CD4-positive, alpha-beta T cell treated with Interleukin-17A for 4 hours (primary cell): ENCODE measurements at places on chromosomes 11 and 22.
A peak's percentile ranks its signal among the peaks of the same experiment; 100 is the strongest.

DNA sequence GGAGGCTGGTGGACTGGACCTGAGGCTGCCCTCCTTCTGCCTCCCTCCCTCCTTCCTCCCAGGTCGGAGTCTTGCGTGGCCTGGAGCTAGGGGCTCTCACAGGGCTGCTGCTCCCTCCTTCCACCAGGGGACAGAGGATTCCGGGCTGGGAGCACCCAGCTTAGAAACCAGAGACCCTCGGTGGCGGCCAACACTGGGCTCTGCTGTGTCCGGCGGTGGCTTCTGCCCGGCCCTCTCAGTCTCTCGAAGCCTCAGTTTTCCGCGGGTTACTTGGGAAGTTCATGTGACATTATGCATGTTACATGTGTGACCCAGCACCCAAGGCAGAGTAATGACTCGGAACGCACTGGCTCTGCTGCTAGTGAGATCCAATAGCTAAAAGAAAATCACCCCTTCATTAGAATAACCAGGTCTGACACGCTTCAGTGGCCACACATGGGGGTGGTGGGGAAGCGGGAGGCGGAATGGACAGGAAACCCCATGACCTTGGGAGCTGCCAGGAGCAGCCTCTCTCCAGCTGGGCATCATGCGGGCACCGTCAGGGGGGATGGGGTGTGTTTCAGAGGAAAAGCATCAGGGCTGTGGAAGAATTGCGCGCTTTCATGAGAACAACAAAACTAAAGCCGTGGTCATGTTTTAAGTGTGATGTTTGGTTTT lies 5.9 kb upstream of the MRGPRG start:
- no peak for DNase-seq

DNA sequence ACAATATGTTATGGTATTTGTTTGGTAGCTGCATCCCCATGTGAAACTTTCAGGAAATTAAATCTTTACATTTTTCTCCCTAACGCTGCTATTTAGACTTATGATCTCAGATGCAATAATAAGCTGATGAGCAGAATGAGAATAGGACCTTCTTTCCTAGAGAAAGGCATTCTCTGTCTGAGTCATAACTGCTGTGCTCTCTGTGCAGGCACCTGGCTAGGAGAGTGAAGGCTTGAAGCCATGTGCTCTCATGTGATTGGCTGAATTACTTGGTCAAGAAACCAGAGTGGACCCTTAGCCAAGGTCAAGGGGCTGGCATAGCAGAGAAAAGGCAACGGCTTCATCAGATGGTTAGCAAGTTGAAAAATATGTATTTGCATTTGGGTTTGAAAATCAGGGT lies 185.0 kb downstream of the ADAMTS15 start:
- no peak for DNase-seq

GRCh38 chr11:9145283-9145682 lies 53.9 kb upstream of the SCUBE2 start:
- no peak for DNase-seq

DNA sequence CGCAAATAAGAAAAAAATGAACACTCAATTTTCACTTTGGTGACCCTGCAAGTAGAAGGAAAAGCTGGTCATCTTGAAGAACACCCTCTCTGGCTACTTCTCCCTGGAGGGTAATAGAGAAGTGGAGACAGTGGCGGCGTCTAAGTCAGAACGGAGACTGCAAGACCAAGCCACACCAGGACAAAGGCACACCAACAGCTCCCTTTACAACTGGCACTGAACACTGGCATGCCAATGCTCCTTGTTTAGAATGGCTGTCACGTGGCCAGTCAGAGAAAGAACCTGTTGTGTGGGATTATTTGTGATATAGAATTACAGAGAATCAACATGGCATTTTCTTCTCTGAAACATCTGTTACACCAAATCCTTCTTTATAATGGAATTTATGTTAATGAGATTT lies 61.3 kb upstream of the YPEL1 start:
- DNase-seq: no peak

DNA sequence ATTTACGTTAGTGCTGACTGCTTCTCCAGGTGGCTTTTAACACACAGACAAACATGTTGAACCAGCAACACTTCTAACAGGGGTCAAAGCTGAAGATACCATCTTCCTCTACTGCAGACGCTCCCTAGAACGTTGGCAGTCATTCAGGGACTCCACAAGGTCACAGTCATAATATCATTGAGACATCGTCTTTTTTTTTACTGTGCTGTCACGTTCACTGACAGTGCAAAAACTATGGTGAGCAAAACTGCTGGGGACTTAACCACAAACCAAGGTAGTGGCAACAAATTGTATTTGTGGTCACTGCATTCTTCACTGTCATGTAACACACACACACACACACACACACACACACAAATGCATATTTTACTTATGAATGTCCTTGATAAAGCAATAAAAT lies 244.9 kb downstream of the CASP12 start:
- DNase-seq: peak; percentile 4

- DNase-seq: no peak
These were observed 94.9 kb downstream of the MICAL2 start for GRCh38 chr11:12205330-12205729.
